ENCODE measurements at places on chromosomes 7 and 10.
A peak's percentile ranks its signal among the peaks of the same experiment; 100 is the strongest.

GRCh38 chr10:84534168-84534567, 205.8 kb downstream of the CCSER2 start:
- no peak for DNase-seq

DNA sequence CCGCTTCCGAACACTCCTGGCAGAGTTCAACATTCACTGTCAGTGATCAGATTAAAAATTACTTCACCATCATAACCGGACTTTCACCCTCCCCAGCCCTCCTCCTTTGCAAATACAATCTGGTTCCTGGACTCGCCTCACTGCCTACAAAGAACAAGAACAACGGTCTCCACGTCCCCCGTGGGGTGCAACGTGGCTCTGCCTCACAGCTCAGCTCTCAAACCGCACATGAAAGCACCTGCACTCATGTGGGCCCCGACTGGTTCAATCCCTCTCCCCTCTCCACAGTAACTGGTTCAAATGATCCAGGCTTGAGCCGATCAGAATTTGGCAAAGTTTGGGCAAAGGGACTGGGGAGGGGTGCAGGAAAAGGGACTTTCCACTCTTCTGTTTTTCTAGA, 21.0 kb downstream of the ASB13 start:
- no peak for DNase-seq

- DNase-seq, result no peak
These were observed 458.5 kb downstream of the TFEC start for GRCh38 chr7:115572111-115572510.

DNA sequence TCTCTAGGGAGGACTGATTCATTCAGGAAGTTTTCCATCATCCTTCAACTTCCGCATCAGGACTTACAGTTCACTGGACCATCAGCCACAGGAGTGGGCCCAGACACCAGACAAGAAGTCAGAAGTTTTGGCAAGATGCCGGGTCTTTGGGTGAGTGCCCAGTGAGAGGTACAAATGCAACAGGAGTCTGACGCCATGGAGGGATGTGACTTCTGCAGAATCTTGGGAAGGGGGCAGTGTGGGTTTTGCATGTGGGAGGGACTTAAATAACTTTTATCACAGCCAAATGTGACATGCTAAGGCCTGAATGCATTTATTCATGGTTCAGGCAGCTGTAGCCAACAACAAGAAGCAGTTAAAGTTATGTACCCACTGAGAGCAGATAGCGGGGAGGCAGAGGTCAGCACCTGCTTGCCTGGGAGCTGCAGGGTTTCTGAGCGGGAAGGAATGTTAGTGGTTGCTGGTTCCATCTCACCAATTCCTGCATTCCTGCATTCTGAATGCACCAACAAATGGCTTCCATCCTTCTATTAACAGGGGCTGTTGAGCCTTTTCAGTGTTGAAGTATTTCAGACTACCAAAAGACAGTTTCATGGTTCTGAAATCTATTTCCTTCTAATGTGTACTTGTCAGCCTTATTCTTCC, 375.2 kb downstream of the PAXIP1 start:
- no peak for DNase-seq

- peak; percentile 77 for DNase-seq
These were observed 738 bp downstream of the VPS26A start for GRCh38 chr10:69124563-69125268.

DNA sequence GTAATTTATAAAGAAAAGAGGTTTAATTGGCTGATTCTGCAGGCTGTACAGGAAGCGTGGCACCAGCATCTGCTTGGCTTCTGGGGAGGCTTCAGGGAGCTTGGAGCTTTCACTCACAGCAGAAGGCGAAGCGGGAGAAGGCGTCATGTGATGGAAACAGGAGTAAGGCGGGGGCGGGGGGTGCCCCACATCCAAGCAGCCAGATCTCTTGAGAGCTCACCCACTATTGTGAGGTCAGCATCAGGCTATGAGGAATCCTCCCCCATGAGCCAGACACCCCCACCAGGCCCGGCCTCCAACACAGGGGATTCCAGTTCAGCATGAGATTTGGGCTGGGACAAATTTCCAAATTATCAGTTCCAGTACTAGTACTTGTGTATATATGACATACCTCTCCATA, 46.2 kb downstream of the WDR37 start:
- no peak for DNase-seq

DNA sequence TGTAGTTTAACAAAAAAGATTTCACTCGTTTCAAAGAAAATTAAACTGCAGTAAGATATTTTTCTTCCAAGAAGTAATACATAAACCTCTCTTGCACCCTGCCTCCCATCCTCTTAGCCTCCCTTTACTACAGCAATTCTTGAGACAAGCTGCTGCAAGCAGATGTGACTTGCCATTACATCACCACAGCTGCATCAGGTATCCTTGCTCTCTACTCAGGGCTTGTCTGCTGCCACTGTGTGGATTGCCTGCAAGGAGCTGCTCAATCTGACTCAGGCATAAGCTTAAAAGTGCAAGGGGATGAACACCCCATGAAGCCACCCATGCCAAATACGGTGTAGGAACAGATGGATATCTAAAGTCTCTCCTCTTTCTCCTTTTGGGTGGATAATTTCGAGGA, 609.9 kb downstream of the DNAJB9 start:
- no peak for DNase-seq

- DNase-seq, result no peak
These were observed 174.4 kb downstream of the ARID5B start for GRCh38 chr10:62075912-62076311.

- peak; percentile 18 for DNase-seq
These were observed 58.5 kb downstream of the LGI1 start for GRCh38 chr10:93816123-93816747.

GRCh38 chr10:119237722-119238436, 30.5 kb downstream of the GRK5 start:
- DNase-seq, result no peak

DNA sequence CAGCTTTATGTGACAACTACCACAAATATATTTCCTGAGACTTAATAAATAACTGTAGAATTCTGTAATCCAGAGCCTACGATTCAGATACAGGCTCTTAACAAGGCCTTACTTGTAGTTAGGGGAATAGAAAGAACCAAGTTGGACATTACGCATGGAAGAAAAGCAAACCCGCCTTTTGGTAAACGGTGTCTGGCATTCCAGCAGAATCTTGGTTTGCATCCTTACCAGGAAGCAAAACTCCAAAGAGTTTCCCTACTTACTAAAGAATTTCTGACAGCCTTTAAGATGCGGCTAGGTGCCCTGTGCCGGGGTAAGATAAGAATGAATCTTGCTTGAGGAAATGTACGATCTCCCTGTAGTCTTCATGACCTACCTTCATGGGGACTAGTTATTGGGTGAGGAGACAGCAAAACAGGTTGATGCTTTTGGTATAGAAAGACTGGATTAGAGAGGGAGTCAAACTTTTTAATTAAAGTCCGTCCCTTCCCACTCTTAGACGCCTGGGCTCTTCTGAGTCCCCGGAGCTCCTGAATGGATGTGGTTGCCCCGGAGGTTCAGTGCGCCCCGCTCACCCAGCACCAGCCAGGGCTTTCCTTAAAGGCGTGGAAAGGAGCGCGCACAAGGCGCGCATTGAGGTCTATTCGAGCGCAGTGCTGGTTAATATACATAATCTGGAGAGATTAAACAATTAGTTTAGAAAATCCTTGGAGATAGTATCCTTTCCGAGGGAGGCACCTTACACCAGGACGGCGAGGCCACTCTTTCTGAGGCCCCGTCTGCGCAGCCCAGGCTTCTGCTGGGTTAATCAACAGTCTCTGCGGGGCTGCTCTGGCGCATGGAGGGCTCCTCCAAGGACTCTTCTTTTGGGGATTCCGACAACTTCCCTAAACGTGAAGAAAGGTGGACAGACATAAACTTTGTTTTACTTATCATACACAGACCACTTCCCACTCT, 11.5 kb downstream of the PTF1A start:
- no peak for DNase-seq

DNA sequence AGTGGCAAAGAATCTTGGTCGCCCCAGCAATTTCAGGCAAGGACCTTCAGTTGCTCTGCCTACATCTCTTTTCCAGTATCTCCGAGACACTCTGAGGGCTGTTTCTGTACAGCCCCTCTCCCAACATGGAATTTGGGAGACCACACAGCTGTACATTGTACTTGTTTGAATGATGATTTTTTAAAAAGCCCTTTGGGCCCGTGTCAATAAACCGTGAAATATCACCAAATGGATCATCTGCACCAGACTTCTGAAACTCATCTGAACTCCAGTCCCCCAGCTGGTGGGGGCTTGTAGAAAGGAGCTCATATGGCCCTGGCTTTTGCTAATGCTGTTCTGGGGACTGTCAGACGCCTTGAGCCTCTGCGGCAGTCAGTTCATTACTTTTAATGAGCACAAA, 374.9 kb downstream of the BBS9 start:
- DNase-seq, result no peak

DNA sequence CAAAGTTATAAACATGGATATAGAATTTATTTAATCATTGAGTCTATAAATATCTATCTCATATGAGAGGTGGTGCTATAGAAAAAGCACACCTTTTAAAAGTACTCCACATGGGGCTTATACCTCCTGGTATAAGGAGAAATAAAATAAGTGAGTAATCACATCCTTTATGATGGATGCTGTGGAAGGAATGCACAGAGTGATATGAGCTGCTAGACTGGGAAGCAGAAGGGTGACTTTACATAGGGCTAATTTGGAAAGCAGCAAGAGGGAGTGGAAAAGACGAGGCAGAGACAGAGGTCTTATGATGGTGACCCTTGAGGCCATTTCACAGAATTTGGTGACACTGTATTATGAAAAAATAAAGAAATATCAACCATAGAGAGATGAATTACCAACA, 59.4 kb upstream of the AHR start:
- DNase-seq, result no peak

- peak; percentile 43 for DNase-seq
These were observed 901 bp upstream of the CCNY start for GRCh38 chr10:35335133-35336083.

DNA sequence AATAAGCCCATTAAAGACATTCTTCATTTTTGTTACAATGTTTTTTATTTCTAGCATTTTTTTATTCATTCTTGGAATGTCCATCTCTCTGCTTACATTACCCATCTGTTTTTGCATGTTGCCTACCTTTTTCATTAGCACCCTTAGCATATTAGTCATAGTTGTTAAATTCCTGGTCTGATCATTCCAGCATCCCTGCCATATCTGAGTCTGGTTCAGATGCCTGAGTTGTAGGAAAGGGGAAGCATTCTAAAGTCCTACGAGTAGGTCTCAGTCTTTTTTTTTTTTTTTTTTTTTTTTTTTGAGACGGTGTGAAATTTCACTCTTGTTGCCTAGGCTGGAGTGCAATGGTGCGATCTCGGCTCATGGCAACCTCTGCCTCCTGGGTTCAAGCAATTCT, 19.7 kb upstream of the NRF1 start:
- DNase-seq, result no peak

DNA sequence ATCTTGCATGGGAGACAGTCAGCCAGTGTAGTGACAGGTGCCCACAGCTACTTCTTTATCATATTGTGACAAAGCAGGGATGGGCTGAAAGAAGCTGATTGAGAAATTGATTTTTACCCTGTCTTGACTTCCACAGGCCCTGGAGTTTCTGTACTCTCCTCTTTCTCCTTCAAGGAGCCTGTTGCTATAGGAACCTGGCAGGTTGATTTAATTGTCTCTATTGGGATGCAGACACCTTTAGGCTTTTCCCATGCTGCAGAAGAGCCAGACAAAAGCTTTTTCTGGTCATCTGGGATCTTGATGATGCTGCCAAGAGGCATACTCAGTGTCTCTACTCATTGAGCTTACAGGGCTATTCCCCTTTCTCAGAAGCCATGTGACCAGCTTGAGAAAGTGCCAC, 754.8 kb downstream of the KCNMA1 start:
- no peak for DNase-seq

DNA sequence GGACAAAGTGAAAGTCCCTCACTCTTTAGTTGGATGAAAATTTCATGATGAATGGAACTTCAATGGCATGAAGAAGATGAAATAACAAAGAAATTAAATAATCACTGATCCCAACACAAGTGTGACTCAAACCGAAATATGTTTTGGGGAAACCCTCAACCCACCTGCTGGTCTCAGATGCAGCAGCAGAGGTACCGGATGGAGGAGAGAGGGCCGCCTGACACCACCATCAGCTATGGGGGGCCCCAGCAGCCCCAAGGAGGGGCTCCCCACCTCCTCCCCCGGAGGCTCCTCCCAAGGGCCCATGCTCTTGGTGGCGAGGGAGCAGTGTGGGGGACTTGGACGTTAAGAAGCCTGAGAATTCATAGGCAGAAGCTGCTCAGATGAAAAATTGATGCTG, 137.2 kb upstream of the ADARB2 start:
- DNase-seq, result no peak
